H4 (cell line): ENCODE measurements at places on chromosomes 7 and 10.

DNA sequence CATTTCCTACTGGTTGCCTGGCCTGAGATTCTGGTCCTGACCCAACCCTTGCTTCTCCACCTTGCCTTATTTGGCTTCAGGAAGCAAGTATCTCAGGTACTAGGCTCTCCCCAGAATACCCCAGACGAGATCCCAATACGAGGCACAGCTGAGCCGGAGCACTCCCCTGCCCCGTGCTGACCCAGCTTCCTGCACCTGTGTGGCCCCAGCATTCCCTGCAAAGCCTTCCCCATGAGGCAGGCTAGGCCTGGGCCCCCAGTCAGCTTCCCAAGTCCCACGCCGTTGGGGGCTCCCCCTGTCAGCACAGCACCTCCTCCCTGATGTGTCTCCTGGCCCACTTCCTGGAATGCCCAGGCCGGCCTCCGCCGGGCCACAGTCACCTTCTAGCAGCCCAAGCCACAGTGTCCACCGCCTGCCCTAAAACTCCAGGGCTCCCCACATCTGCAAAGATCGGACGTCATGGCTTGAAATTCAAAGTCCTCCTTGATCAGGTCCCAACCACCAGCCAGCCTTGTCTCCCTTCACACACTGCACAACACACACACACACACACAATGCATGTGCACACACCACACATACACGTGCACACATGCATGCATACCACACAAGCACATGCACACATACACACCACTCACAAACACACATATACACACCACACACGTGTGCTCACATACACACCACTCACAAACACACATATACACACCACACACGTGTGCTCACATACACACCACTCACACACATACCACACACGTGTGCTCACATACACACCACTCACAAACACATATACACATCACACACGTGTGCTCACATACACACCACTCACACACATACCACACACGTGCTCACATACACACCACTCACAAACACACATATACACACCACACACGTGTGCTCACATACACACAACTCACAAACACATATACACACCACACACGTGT lies 78.9 kb upstream of the FOXK1 start:
- no peak for DNase-seq

DNA sequence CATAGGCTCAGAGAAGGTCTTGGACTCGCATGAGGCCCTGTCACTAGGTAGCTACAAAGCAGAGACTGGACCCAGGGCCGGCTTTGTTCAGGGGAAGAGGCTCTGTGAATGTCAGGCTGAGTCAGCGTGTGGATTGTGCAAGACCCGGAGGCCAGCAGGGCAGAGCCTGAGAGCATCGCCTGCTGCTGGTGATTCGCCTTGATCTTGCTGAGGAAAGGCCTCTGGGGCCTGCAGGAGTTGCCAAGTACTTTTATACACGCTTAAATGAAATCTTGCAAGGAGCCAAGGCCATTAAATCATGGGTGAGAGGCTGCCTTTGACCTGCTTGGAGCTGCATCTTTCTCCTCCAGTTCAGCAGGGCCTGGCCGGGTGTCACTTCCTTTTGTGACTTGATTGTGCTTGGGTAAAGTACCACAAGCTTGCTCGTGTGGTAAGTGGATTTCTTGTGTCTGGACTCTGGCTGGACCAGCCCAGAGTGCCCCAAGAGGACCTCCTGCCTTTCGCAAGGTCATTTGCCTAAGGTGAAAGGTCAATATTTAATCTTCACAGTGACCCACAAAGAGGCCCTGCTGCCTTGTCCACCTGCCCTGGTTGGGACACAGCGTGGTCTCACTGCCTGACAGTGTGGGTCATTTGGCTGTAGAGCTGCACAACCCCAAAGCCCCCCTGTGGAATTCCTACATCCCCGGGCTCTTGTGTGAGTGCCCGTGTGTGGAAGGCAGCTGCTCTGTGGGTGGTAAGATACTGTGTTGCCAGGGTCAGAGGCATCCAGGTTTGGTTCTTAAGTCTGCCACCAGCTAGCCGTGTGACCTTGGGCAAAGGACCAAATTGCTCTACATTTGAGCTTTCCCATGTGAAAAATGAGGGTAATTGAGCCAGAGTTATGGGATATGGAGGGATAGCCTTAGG lies 38.6 kb upstream of the SH2D4B start:
- DNase-seq = peak; percentile 94

DNA sequence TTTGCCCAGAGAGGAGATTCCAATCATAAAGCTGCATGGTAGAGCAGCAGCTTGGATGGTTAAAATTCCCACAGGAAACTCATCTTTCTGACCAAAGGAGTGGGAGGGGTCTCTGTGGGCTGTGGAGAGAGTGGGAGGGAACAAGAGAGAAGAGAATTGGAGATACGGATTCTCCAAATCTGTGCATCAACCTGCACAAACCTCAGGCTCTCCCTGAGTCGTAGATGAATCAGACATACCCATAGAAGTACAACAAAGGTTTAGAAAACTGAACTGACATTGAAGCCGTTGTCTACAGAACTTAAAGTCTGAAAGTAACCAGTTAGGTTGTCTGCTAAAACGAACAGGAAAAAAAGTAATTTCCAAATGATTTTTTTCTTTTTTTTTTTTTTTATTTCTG lies 41.9 kb downstream of the CYCS start:
- DNase-seq = no peak

- DNase-seq = no peak
Observed at GRCh38 chr7:116876664-116877442, 14.5 kb downstream of the CAPZA2 start.

DNA sequence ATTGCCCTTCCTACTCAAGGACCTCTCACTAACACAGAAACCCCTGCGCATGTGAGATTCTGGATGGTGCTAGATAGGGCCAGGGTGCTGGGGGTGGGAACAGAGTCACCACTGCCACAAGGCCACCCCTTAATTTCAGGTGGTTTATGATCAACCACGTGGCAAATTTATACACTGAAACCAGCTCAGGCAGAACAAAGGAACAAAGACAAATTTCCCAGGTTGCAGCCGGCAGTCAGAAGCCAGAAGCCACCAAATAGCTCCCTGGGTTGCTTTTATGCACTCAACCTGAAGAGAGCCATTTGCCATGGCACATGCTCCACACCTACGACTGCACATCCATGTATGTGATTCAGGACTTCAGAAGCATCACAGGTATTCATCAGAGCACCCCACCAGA lies 2.5 kb downstream of the VOPP1 start:
- no peak for DNase-seq

DNA sequence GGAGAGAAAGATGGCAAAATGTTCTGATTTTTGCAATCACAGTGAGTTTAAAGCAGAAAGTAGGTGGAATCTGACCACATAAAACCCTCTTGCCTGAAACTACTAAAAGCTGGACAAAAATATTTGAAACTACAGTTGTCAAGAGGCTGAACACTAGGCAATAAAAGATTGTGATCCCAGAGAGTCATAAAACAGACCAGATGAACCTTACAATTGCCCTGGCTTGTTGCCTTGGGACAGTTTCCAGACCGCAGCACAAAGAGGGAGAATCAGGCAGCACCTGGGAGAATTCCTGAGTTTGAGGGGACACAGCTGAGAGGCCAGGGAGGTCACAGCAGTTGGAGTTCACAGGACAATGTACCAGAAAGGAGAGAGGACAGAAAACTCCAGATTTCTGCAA lies 107.3 kb upstream of the NANOS1 start:
- DNase-seq = no peak

- no peak for DNase-seq
Observed at GRCh38 chr10:97314671-97315070, 4.4 kb upstream of the FRAT1 start.

- DNase-seq = no peak
Observed at GRCh38 chr7:92749832-92750446, 86.4 kb downstream of the CDK6 start.

DNA sequence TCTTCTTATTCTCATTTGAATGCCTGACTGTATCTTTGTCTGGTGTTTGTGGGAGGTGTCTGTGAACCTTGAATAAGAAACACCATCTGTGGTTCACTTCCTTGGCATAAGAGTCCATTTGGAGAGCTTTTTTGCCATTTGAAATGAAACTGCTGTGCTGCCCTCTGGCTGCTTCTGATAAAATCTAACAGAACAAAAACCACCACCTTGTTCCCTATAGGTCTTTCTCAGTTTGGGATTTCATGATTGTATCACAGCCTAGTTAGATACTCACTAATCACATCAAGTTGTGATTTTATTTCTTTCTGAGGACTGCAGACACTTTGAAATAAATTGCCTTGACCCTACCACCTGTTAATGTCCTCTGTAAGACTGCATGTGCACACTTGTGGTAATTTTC lies 102.7 kb upstream of the FAM13C start:
- peak; percentile 22 for DNase-seq

DNA sequence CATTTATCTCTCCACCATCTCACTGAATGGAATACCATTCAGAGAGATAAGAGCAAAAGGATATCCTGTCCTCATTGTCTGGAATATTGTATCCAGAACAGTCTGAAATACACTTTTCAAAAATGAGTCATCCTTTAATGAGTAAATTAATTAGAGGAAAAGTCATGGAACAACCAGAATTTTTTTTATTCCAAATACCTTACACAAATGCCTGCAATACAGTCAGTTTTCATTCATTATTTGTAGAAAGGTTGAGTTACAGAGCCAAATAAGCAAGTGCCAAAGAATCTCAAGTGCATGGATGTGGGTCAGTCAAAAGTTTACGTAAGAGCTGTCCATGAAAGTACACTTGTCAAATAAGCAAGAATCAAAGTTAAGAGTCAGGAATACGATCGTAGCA lies 482.6 kb downstream of the IPMK start:
- no peak for DNase-seq

DNA sequence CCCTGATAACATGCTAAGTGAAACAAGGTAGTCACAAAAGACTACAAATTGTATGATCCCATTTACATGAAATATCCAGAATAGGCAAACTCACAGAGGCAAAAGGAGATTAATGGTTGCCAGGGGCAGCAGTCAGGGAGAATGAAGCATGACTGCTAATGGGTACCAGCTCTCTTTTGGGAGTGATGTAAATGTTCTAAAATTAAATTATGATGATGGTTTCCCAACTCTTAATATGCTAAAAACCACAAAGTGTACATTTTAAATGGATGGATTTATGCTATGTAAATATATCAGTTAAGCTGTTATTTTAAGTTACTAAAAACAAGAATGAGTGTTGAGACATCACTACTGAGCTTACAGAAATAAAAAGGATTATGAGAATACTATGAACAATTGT lies 12.6 kb downstream of the CYP51A1 start:
- DNase-seq = no peak

GRCh38 chr10:5071411-5072198 lies 22.6 kb upstream of the AKR1C3 start:
- peak; percentile 82 for DNase-seq

GRCh38 chr7:128790315-128791041 lies 1.3 kb upstream of the CCDC136 start:
- DNase-seq = no peak

DNA sequence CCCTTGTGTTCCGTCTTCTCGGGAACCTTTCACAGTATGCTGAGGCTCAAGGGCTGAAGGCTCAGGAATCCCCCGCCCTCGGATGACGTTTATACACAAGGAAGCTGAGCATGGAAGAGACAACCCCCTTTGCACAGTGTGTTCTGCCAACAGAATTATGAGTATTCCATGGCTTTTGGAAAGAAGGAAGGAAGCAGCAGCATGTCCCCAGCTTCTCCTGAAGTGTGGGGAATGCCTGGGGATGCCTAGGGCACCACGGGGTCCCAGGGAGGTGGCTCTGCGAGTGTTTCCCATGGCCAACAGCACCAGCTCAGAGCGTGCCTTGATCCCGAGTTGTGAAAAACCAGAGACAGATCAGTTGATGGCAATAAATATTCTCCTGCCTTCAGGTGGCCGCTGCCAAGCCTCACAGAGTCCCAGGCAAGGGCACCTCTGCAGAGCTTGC lies 88.8 kb upstream of the DDC start:
- DNase-seq = no peak

DNA sequence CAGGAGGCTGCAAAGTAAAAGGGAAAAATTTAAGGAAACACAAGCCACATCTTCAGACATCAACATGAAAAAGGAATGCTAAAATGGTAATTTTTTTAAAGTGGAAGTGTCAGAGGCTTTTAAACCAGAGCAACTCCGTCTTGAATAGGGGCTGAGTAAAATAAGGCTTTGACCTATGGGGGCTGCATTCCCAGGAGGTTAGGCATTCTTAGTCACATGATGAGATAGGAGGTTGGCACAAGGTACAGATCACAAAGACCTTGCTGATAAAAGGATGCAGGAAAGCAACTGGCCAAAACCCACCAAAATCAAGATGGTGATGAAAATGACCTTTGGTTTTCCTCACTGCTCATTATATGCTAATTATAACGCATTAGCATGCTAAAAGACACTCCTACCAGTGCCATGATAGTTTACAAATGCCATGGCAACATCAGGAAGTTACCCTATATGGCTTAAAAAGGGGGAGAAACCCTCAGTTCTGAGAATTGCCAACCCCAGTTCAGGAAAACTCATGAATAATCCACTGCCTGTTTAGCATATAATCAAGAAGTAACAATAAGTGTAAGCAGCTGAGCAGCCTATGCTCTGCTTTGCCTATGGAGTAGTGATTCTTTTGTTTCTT lies 128.3 kb downstream of the SKAP2 start:
- no peak for DNase-seq

DNA sequence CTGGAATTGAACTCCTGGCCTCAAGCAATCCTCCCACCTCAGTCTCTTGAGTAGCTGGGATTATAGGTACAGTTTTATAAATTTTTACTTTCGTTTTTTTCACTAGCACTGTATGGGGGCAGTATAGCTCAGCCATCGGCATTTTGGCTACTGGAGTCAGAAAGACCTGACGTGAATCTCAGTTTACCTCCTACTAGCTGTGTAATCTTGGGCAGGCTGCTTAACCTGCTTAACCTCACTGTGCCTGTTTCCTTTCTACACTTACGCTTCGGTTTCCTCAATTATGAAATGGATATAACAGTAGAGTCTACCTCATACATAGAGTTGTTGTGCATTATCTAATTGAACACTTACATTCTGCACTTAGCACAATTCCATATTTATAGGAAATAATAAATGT lies 16.7 kb downstream of the STN1 start:
- no peak for DNase-seq

GRCh38 chr7:134778941-134779740 lies at the start of gene CALD1:
Gene CALD1, plus strand, starts transcription at chr7:134779634. Its CDS starts 88,100 bp downstream, at chr7:134867734.
- DNase-seq = peak; percentile 99

DNA sequence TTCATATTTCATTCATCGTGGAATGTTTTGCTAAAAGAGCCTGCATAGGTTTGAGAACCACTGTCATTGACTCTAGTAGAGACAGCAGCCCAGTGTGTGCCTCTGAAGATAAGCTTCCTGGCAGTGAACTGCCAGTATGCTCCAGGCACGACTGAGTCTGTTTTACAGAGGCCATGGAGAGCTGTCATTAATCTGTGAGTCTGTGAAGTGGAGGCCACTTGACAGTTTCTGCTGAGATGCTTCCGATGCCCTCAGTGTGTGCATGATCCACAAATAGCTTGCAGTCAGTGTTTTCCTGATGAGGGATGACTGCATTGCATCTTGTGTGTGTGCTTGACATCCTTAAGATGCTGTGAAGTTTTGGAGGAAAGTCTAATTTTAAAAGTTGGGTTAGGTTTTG lies 162.2 kb downstream of the PFKFB3 start:
- no peak for DNase-seq

GRCh38 chr10:87976101-87976743 lies 112.8 kb downstream of the PTEN start:
- DNase-seq = no peak

GRCh38 chr7:127245002-127245401 lies 7.7 kb downstream of the GRM8 start:
- no peak for DNase-seq

- DNase-seq = peak; percentile 86
Observed at GRCh38 chr10:329361-330099, 194.3 kb downstream of the ZMYND11 start.
